ENCODE measurements at places on chromosomes 5 and 9. TPM values are rescaled to one million over a fixed set of nuclear protein-coding genes. Genes with fewer than 3 reads are reported as not detected.
A peak's percentile ranks its signal among the peaks of the same experiment; 100 is the strongest.

ADGRV1 gene
- 12.3 TPM for polyA plus RNA-seq

DNA sequence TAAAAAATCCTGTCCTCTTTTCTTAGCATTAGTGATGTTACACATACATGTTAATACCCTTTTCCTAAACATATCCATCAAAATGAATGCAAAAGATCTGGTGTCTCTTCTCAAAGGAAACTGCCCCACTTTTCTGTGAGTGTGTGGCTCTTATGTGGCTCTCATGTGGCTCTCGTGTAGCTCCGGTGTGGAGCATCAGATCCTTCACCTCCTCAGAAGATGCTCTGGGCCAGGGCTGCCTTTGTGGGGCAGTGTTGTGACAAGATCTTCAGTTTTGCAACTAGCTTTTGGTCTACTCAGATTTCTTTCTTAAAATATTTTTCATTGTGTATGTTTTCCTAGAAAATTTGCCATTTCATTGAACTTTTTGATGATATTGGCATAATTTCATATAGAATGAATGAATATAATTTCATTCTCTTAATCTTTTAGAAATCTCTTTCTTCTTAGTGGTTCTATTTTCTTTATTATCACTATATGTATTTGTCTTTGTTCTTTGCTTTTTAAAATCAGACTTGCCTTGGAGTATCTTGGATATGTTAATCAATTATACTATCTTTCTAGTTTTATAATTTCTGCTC, 19.4 kb downstream of the GARNL3 start:
- no peak for DNase-seq

DNA sequence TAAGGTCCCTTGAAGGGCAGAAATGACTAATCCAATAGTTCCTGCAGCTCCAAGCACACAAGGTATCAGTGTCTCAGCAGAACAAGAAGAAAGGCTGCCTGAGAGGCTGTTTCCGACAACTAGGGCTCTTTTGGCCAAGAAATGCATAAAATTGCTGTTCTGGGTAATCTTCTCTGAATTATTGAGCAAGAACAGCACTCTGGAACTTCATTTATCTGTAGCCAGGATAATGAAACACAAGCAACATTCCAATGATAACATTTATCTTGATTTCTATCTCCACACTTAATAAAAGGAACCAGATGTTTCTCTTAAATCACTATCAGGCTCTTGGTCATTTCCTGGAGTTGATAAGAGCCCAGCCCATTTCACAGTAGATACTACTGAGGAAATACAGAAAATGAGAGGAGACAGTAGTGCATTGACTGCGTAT, 17.0 kb upstream of the AUH start:
- no peak for DNase-seq

GRCh38 chr9:129776938-129777768, 24.3 kb upstream of the PTGES start:
- peak; percentile 66 for DNase-seq

DNA sequence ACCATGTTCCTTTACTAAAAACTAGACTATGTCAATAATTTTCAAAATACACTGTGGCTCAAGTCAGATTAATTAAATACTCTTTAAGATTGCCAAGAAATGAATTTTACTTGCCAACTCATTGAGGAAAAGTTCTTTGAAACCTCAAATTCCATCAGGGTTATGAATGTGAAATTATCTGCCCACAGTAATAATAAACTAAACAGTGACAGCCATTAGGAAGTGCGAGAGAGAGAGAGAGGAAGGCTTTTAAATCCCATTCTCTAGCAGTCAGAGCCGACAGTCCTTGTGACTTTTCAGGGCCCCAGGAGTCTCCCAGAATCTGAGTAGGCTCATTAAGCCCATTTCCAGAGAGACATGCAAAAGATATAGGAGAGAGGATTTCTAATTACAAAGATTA, 236.1 kb downstream of the MARCHF11 start:
- DNase-seq: no peak

- no peak for DNase-seq
Observed at GRCh38 chr9:114112778-114113584, 13.9 kb upstream of the KIF12 start.

Measured in right renal pelvis (tissue), 4 donors.